ENCODE measurements at places on chromosomes 3 and 15. TPM values are rescaled to one million over a fixed set of nuclear protein-coding genes. Genes with fewer than 3 reads are reported as not detected.

DNA sequence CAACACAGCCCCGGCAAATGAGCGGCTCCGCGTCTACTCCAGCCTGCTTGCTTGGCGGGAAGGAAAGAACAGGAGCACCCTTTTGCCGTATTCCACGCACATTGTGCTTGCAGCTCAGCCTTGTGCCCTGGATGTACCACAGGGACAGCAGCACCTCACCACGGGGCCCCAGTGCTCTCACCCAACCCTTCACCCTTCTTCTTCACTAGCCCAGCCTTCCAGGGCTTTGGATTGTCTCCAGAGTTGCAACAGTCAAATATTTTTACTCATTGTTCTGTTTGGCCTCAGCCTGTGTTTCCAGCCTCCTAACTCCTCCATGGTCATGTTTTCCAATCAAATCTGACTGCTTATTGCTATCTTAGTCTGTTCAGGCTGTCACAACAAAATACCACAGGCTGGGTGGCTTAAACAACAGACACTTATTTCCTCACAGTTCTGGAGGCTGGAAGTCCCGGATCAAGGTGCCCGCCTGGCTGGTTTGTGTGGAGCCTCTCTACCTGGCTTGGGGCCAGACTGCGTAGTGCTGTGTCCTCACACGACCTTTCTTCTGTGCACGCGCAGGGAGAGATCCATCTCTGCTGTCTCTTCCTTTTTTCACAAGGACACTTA, 79.2 kb upstream of the ABHD17C start:
- no peak overlapping the region for H3K4me3 ChIP-seq
- H3K27ac ChIP-seq = no peak overlapping the region
- no peaks in the 10 kb centered on the region for H3K4me1 ChIP-seq
- no peak for DNase-seq
- no peaks in the 10 kb centered on the region for H3K36me3 ChIP-seq

DNA sequence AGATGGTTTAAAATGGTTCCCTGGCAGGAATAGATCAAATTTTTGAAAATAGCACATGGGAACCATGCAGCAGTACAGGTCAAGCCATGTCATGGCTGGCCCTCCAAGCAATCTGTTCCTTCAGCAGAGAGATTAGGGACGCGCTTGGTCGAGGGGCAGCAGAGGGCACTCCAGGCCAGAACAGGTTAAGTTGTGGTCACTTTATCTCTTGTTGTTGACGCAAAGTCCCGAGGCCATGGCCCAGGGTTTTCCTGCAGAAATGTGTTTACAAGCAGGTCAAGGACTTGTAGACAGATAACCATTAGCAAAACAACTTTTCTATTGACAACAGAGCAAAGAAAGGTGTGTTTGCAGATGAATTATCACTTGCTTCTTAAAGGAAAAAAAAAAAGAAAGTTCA, 570.0 kb upstream of the NR2F2 start:
- no peaks in the 10 kb centered on the region for H3K36me3 ChIP-seq
- no peak for DNase-seq
- peaks cover 7% of the 10 kb centered on the region for H3K27me3 ChIP-seq
- H3K27ac ChIP-seq = no peak overlapping the region
- H3K4me3 ChIP-seq = no peak overlapping the region

DNA sequence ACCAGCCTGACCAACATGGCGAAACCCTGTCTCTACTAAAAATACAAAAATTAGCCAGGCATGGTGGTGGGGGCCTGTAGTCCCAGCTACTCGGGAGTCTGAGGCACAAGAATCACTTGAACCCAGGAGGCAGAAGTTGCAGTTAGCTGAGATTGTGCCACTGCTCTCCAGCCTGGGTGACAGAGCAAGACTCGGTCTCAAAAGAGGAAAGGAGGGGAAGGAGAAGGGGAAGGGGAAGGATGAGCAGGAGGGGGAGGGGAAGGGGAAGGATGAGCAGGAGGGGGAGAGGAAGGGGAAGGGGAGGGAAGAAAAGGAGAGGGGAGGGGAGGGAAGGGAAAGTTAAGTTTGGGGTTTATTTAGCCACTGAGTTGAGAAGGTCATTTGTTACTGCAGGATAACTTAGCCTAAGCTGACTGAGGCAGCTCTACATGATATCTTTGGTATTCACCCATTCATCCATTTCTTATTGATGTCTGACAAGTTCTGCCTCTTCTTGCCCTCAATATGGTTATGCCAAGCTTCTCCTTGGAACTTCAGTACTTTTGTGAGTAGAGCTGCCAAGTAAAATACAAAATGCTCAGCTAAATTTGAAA, 15.9 kb upstream of the ABHD2 start:
- DNase-seq = no peak
- peaks cover 2% of the 10 kb centered on the region for H3K27me3 ChIP-seq
- H3K27ac ChIP-seq = no peak overlapping the region
- peaks cover 2% of the 10 kb centered on the region for H3K36me3 ChIP-seq
- H3K4me1 ChIP-seq = peaks cover 9% of the 10 kb centered on the region
- no peak overlapping the region for H3K4me3 ChIP-seq

DNA sequence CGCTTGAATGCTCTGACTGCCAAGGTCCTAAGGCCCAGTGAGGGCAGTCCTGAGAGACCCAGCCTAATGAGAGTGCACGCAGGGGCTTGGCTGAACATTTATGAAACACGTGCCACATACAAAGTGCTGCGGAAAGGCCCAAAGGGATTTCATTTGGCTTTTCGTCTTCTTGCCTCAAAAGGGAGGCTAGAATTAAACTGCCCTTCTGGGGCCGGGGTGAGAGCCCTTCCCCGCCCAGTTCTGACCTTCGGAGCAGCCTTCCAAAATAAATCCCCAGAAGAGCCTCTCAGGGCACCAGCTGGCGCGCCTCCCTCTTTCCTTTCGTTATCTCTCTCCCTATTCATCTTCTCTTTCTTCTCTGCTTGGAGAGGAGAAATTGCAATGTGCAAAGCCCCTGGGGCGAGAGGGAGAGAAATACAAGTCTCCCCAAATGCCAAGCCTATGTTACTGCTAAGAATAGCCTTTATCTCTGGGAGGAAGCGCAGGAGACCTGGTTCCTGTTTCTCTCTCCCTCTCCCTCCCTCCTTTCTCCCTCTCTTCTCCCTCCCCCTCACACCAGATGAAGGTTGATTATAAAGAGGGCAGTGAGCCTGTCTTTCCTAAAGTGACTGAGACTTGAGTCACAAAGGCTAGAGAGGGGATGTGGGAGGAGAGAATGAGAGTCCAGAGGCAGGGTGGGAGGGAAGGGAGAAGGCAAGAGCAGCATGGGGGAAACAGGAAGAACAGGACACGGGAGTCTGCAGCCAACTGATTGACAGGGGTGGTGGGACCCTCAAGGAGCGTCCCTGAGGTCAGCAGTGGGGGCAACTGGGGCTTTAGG, 36.7 kb upstream of the NDUFB4 start:
- DNase-seq = no peak
- H3K36me3 ChIP-seq = no peaks in the 10 kb centered on the region
- H3K27ac ChIP-seq = no peak overlapping the region
- peaks cover 6% of the 10 kb centered on the region for H3K27me3 ChIP-seq
- H3K4me3 ChIP-seq = no peak overlapping the region

DNA sequence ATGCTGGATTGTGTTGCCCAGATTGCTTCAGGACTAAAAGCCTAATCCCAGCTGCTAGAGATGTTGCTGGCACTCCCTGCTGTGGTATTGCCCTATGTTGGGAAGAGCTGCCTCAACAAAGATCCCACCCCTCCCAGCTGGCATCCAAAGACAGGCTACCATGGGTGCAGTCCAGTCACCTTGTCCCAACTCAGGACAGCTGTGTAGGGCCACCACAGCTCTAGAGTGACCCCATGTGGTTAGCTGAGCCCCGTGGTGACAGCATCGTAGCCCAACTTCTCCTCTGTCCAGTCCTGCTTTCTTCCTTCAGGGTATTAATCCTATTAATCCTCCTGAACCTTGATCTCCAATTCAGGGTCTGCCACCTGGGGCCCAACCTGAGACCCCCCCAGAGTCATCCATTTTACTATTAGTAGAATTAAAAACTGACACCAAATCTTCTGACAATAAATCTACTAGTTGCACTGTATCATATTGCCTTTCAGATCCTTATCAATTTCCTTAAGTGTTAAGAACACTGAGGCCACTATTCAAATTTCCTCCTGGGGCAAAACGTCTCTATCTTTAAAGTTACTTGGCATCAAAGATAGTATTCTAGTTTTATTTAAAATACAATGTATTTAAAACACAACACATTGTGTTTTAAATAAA, 83.5 kb downstream of the AQP9 start:
- H3K27ac ChIP-seq = no peak overlapping the region
- H3K4me3 ChIP-seq = no peak overlapping the region
- no peak for DNase-seq
- H3K4me1 ChIP-seq = no peaks in the 10 kb centered on the region

DNA sequence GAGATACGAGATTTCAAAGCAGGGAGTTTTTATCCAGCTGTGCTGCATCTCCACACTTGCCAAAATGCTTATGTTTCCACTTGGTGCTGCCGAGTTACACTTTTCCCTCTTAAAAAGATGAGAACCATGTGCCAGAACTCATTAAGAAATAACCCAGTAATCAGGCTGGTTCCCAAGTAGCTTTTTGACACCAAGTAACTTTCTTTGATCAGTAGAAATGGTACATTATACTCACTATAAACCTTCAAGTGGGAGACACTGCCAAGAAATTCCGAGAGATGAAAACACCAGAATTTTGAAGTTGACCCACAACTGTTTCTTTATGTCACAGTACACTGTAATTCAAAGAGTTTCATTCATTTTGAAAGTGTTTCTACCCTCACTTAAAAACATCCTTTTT, 164.6 kb upstream of the CCDC54 start:
- no peak for DNase-seq
- H3K36me3 ChIP-seq = no peaks in the 10 kb centered on the region
- peaks cover 5% of the 10 kb centered on the region for H3K4me1 ChIP-seq
- peaks cover 25% of the 10 kb centered on the region for H3K27me3 ChIP-seq

- no peak for DNase-seq
- no peaks in the 10 kb centered on the region for H3K4me1 ChIP-seq
- no peak overlapping the region for H3K4me3 ChIP-seq
- no peaks in the 10 kb centered on the region for H3K36me3 ChIP-seq
These were observed 117.5 kb downstream of the EEFSEC start for GRCh38 chr3:128270559-128271492.

- H3K4me3 ChIP-seq = no peak overlapping the region
- no peak overlapping the region for H3K27ac ChIP-seq
- DNase-seq = no peak
- peaks cover 16% of the 10 kb centered on the region for H3K4me1 ChIP-seq
- peaks cover 7% of the 10 kb centered on the region for H3K36me3 ChIP-seq
- no peaks in the 10 kb centered on the region for H3K27me3 ChIP-seq
These were observed 58.3 kb downstream of the LRIG1 start for GRCh38 chr3:66442254-66443117.

- H3K27ac ChIP-seq = no peak overlapping the region
- H3K4me3 ChIP-seq = no peak overlapping the region
These were observed 517.7 kb downstream of the MAGI1 start for GRCh38 chr3:65521032-65521431.

DNA sequence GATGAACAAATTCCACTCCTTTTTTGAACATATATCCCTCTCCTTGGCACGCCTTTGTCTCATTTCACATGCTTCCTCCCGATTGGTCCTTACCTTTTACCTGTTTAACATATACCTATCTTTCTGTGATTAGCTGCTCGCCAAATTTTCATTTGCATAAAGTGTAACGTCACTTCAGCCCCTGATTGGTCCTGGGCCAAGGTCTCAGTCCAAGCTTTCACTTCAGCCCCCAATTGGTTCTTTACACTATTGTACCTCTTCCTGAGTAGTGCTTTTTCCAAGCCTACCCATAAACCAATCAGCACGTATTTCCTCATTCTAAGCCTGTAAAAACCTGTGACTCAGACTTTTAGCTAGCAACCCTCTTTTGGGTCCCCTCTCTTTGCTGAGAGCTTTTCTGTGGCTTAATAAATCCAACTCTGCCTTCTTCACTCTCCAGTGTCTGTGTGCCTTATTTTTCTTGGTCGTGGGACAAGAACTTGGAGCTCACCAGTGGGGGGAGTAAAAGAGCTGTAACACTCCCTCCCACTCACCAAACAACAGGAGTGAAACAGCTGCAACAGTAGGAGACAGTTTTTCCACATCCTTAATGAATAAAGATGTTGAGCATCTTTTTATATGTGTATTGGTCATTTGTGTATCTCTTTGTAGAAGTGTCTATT, 584 bp upstream of the XCR1 start:
- no peak for DNase-seq
- peaks cover 1% of the 10 kb centered on the region for H3K36me3 ChIP-seq
- H3K4me3 ChIP-seq = no peak overlapping the region
- H3K4me1 ChIP-seq = no peaks in the 10 kb centered on the region

GRCh38 chr3:126127452-126127851, 43.5 kb upstream of the SLC41A3 start:
- no peak for DNase-seq
- H3K27ac ChIP-seq = no peak overlapping the region
- no peaks in the 10 kb centered on the region for H3K27me3 ChIP-seq
- no peaks in the 10 kb centered on the region for H3K36me3 ChIP-seq
- no peak overlapping the region for H3K4me3 ChIP-seq
- H3K4me1 ChIP-seq = no peaks in the 10 kb centered on the region

GRCh38 chr3:65971293-65972252, 67.1 kb downstream of the MAGI1 start:
- no peak overlapping the region for H3K27ac ChIP-seq
- no peaks in the 10 kb centered on the region for H3K27me3 ChIP-seq
- no peak for DNase-seq
- H3K4me3 ChIP-seq = no peak overlapping the region

- no peak for DNase-seq
- no peak overlapping the region for H3K27ac ChIP-seq
- H3K4me3 ChIP-seq = no peak overlapping the region
- H3K4me1 ChIP-seq = no peaks in the 10 kb centered on the region
- no peaks in the 10 kb centered on the region for H3K36me3 ChIP-seq
These were observed 679.7 kb downstream of the FHIT start for GRCh38 chr3:60571511-60571910.

DNA sequence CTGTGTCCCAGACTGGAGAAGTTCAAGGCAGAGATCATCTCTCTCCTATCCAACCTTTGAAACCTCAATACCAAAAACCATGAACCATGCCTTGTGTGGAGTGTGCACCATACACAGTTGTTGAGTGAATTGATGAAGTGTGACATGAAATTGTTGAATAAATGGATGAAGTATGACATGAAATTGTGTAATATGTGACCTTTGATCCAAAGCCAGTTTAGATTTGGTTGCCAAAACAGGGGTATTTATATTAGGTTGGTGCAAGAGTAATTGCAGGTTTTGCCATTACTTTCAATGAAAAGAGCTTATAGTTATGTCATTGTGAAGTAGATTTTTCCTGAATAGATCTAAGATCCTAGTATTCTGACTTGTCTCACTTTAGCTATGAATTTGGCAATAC, 3.1 kb upstream of the MAGI1 start:
- no peak overlapping the region for H3K27ac ChIP-seq
- peaks cover 54% of the 10 kb centered on the region for H3K27me3 ChIP-seq
- H3K4me3 ChIP-seq = no peak overlapping the region
- no peak for DNase-seq

GRCh38 chr3:196563721-196564225, 4.6 kb downstream of the WDR53 start:
- no peaks in the 10 kb centered on the region for H3K27me3 ChIP-seq
- peak overlapping the region; percentile 93 for H3K27ac ChIP-seq
- peaks cover 56% of the 10 kb centered on the region for H3K4me1 ChIP-seq
- DNase-seq = peak; percentile 40
- H3K36me3 ChIP-seq = peaks cover 30% of the 10 kb centered on the region

GRCh38 chr3:197994736-197995135, 34.7 kb downstream of the LMLN start:
- H3K4me1 ChIP-seq = no peaks in the 10 kb centered on the region
- no peak for DNase-seq
- H3K27ac ChIP-seq = no peak overlapping the region
- H3K4me3 ChIP-seq = no peak overlapping the region
- no peaks in the 10 kb centered on the region for H3K36me3 ChIP-seq

Gene TLR9
- total RNA-seq = 0.65 TPM

Gene SH3GL3
- not detected for total RNA-seq

Gene ZCWPW2
- 0.37 TPM for total RNA-seq
